Stimulated activated CD8-positive, alpha-beta memory T cell treated with anti-CD3 and anti-CD28 coated beads, Interleukin-15, amount 100 ng/mL, for 1 hour (primary cell): ENCODE measurements at places on chromosomes 4 and X.

- no peak for DNase-seq
These were observed 72.9 kb downstream of the ADAMTS3 start for GRCh38 chr4:72496119-72496518.

- DNase-seq, result no peak
These were observed 128.7 kb upstream of the GALNT7 start for GRCh38 chr4:173039617-173040577.

GRCh38 chrX:107731831-107732502, 43.6 kb downstream of the TSC22D3 start:
- DNase-seq, result no peak

DNA sequence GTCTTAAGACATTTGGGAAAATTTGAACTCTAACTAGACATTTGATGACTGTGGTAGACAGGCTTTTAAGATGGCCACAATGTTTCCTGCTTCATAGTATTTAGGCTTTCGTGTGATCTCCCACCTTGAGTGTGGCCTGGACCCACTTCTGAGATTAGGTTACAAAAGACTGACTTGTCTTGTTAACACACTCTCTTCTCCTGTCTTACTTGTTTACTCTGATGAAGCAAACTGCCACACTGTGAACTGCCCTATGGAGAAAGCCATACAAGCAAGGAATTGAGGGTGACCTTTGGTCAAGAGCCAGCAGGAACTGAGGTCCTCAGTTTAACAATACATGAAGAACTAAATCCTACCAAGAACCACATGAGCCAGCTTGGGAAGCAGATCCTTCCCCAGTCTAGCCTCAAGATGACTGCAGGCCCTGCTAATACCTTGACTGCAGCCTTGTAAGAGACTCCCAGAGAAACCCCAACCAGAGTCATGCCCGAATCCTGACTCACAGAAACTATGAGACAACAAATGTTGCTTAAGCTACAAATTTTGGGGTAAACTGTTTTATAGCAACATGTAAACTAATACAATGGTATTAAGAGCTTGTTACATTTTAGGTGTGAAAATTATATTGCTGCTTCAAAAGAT, 20.3 kb downstream of the UBA6 start:
- no peak for DNase-seq

GRCh38 chr4:179634862-179635261, 2192.6 kb upstream of the AGA start:
- DNase-seq, result no peak

- DNase-seq, result no peak
These were observed 1.1 kb upstream of the HELT start for GRCh38 chr4:185016946-185017758.

DNA sequence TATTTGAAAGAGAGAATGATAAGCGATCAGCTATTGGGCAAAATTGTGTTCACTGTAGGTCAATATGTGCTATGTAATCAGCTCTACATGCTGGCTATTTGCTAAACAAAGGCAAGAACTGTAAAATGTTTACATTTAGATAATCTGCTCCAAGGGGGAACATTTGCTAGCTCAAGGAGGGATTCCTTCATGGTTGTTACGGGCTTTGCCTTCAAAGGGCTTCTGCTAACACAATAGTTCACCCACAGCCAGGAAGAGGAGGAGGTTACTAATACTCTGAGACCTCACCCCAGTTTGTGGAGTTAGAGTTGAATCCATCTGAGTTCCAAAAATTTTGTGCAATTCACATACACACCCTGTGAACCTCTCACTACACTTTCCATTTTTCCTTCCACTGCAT, 107.6 kb upstream of the BMP3 start:
- DNase-seq, result no peak

DNA sequence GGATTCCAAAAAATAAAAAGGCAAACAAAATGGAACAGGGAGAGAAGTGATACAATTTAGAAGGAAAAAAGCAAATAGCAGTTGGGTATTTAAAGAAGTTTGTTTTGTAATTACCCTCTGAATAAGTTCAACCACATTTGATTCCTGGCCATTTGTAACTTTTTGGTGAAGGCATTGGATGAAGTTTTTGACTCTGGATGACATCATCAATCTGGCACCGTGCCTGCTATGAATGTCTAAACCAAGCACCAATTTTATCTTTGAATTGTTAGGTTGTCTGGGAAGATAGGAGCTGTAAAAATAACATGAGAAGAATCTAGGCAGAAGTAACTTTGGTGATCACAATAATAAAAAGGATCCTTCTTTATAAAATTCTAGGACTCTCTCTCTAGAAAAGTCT, 29.5 kb downstream of the TMPRSS11A start:
- DNase-seq, result no peak
